Glutamatergic neuron (in vitro differentiated cells): ENCODE measurements at places on chromosomes 12 and 14.
A peak's percentile ranks its signal among the peaks of the same experiment; 100 is the strongest.

- no peak for DNase-seq
Measured at GRCh38 chr12:116442946-116443345, 116.2 kb upstream of the MAP1LC3B2 start.

GRCh38 chr12:130394906-130395305, 57.2 kb downstream of the PIWIL1 start:
- DNase-seq: no peak

- no peak for DNase-seq
Measured at GRCh38 chr12:130179621-130180020, 17.4 kb downstream of the FZD10 start.

GRCh38 chr12:52246720-52247621, 13.9 kb downstream of the KRT7 start:
- DNase-seq: no peak

- DNase-seq: no peak
Measured at GRCh38 chr14:55458800-55459515, 18.5 kb upstream of the TBPL2 start.

GRCh38 chr14:68707482-68707881, 85.4 kb downstream of the ZFP36L1 start:
- DNase-seq: no peak

DNA sequence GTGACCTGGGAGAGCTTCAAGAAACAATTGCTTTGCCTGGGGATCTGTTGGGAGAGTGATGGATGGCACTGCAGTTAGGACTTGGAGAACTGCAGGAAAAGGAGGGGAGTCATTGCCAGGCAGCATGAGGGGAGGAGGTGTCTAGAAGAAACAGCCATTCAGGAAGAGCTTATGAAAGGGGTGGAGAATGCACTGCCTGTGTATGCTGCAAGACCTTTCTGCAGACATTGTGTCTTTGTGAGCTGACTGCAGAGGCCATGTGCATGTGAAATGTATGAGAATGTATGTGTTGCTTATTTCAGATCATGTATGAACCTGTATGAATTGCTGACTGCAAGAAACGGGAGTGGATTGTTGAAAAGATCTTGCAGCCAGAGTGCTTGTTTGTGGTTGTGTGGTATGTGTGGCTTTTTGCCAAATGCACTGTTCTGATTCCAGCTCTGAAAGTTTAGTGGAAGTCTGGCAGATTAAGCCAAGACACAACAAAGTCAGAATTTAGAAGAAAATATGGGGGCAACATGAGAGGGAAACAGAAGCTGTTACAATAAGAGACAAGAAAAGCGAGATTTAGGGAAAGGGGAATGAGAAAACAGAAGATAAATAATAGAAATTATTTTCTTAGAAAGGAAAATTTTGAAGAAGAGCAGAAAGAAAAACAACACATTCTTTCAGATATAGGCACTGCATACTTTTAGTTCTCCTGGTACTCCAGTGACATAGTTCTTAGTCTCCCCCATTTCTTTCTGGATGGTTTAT, 9.8 kb upstream of the RIMKLB start:
- DNase-seq: no peak

DNA sequence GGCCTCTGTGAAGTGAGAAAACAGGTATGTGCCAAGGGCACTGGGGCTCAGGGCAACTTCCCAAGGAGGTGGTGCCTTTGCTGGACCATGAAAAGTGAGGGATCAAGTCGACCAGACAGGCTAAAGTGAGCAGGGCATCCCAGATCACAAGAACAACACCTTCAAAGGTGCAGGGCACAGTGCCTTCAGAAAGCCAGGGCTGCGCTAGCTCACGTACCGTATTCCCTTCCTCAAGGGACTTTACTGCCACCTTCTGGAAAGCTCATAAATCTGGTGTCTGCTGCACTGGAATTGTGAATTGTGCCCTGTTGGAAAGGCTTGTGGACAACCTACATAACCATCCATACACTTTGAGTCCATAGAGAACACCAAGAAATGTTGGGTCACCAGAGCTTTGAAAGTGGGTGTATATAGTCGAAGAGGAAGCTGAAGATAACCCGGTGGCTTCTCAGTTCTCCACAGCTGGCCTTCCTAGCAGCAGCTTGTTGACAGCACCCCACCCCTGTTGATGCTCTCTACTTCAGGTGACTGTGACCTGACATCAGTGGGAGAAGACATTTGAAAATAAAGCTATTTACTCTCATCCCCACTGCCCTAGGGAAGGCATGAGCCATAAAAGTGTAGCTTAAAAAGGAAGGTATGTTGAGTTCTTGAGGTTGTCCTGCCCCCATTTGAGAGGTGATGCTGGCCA, 24.5 kb downstream of the FIGNL2 start:
- DNase-seq: no peak

- peak; percentile 73 for DNase-seq
Measured at GRCh38 chr12:131129839-131130238, 176.1 kb downstream of the ADGRD1 start.

- no peak for DNase-seq
Measured at GRCh38 chr12:91680864-91681263, 464.8 kb downstream of the BTG1 start.

DNA sequence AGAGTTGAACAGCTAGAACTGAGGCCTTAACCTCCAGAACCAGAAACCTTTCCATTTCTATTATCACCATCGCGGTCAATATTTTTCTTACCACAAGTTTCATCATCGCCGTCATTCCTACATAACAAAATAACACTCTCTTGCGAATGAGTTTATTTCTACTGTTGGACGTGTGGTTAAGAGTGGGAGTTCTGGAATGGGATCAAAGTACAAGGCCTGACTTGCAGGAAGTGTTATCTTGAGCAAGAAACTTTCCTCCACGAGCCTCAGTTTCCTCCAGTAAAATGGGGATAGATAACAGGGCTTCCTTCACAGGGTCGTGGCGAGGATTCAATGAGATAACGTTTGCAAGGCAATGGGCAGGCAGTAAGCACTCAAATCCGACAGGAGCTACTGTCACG, 652 bp downstream of the SART3 start:
- DNase-seq: no peak

DNA sequence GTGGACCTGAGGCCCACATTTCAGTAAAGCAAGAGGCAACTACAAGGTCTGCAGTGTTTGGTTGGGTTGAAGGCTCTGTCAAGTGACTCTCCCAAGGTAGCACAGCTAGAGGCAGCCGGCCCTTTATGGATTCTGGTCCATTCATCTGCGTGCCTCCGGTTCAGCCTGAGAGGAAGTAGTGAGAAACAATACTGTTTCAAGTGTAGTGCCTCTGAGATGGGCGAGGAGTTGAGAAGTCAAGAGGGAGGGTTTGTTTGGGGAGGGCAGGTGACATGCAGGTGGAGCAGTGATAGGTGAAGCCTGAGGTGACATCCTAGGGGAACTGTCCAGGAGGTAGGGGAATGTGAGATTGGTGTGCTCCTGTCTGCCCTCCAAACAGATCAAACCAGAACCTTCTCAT, 933.5 kb downstream of the VRK1 start:
- DNase-seq: no peak

DNA sequence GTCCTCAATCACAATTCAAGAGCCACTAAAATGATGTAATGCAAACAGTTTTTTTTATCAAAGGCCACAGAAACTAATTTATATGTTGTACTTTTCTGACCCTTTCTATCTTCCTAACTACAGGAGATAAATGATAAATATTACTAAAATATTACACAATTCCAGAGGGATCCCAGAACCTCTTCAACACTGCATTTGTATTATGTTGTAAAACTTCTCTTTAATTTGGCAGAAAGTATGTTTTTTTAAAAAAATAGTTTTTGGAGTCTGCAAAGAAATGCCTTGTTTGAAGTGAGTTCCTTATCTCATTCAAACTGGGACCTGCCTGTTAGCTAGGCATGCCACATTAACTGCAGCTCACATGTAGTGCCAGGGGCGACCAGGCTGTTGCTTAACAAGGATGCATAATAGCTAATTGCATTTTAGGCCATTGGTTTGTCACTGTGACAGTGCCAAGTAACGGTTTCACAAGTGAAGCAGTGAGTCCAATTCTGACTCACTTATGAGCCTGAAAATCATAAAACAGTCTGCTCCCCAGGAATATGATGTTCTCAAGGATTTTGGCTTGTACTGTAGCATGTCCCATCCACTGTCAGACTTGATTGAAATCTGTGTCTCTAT, 266.9 kb downstream of the KTN1 start:
- DNase-seq: no peak
